ENCODE measurements at places on chromosomes 5 and 9.

DNA sequence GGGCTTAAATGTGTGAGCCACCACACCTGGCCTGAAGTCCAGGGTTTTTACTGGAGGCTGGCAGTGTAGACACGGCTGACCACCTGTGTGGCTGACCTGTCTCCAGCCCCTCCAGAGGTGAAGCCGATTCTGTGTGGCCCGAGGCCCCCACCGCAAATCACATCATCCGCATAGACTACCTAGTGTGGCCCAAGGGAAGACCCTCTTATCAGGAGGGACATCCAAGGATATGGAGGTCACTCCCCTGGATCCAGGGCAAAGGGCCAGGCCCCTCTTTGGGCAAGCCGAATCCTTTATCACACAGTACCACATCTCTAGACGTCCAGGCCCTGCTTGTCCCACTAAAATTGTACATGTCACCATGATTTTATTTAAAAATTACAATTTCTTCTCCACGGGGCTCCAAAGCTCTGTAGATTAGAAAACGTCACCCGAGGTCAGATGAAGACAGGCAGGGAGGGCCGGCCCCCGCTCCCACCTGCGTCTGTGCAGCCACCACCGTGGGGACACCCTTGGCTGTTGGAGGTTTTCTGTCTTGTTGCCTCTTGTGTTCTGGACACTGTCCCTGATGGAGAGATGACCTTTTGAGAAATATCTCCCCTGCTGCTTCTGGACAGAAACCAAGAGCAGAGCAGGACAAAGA, 20.1 kb downstream of the LAMC3 start:
- DNase-seq: no peak

- DNase-seq: peak; percentile 85
Observed at GRCh38 chr9:38708759-38709158, 11.2 kb downstream of the FAM240B start.

DNA sequence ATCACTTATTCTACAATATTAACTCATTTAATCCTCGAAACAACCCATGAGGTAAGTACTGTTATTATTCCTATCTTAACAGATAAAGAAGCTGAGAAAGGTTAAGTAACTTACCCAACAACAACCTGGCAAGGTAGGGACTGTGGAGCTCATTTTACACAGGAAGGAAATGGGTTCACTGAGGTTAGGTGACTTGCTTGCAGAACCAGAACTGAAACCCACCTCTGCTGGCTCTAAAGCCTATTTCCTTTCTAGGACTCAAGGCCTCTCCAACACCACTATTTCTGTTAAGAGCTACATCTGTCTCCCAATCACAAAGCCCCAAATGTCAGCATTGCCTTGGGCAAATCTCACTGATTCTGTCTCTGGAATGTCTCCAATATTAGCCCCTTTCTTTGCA, 38.9 kb upstream of the IFNK start:
- no peak for DNase-seq

- no peak for DNase-seq
Observed at GRCh38 chr9:136960212-136960937, 8.3 kb downstream of the LCN12 start.

DNA sequence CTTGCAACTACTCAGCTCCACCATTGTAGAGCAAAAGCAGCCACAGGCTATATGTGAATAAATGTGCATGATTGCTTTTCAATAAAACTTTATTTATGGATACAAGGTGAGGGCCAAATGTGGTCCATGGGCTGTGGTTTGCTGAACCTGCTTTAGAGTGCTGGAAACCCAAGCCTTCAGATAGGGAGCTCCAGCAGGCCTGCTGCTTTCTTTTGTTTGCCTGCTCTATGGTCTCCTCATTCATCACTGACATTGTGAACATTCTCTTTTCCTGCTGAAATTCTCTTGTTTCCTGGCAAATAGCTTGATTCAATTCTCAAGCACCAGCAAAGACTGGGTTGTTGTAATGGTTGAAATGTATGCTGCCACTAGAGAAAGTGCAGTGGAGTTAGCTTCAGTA, 26.0 kb downstream of the EGFLAM start:
- DNase-seq: no peak

DNA sequence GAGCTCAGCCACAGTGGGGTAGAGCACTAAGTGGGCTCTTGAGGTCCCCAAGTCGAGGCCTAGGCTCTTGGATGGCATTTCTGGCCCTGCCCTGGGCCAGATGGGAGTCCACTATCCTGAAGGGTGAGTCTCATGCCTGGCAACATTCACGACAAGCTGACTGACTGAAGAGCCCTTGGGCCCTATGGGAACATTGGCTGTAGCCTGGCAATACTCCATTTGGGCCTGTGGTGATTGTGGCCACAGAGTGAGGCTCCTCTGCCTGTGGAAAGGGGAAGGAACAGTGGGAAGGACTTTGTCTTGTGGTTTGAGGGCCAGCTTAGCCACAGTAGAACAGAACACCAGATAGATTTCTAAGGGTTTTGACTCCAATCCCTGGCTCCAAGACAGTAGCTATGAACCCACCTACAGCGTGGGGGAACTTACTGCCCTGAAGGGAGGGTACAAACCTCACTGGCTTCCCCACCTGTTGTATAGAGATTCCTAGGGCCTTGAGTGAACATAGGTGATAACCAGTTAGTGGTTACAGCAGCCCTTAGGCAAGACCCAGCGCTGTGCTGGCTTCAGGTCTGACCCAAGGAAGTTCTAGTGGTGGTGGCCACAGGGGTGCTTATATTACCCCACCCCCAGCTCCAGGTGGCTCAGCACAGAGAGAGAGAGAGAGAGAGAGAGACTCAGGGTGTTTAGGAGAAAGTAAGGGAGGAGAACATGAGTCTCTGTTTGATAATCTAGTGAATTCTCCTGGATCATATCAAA, 72.4 kb downstream of the KIAA0825 start:
- peak; percentile 8 for DNase-seq

DNA sequence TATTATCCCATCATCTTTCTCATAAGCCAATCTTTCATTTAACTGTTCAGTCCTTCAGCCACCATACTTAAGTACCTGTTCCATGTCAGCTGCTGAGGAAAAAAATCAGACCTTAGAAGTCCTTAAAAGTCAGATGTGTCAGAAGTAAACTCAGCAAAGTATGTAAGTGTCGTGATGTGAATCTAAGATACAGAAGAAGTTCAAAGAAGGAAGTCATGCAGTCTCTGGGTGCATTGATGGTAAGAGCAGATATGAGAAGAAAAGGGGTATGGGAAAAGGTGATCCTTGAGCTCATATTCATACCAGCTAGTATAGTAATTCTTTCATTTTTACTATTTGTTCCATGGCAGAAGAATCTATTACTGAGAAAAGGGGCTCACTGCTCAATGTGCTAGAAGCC, 259.4 kb upstream of the CD180 start:
- no peak for DNase-seq
